RWPE1 (cell line): ENCODE measurements at places on chromosomes 1 and 21.

DNA sequence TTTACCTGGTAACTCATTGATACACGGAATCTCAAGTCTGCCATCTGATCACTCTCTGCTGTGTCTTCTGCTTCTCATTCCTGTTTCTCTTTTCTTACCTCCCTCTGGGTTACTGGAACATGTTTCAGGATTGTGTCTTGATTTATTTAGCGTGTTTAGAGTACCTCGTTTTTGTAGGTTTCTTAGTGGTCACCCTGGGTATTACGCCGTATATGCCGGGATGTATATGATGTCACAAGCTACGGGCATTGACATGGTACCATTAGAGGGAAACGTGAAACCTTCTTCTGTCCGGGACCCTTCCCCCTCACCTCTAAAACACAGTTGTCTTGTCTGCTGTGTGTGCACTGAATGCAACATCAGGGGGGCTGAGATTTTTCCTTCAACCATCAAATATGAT is 2.8 kb downstream of the ACTRT2 start:
- DNase-seq, result no peak

DNA sequence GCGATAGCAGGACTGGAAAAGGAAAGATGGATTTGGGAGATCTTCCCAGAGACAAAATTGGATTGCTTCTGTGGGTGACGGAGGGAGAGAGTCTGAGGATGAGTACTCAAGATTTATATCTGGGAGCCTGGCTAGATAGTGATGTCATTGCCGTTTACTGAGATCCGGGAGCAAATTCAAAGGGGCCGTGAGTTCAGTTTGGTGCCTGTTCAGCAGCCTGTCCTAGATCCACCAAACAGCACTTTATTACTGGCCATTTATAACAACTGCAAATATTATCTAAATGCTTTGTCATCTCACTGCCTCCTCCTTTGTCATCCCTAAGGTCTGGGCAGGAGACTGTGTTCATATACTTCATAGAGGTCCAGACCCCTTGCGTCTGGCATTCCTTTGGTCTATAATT is 29.2 kb downstream of the MAPKAPK2 start:
- DNase-seq, result no peak

DNA sequence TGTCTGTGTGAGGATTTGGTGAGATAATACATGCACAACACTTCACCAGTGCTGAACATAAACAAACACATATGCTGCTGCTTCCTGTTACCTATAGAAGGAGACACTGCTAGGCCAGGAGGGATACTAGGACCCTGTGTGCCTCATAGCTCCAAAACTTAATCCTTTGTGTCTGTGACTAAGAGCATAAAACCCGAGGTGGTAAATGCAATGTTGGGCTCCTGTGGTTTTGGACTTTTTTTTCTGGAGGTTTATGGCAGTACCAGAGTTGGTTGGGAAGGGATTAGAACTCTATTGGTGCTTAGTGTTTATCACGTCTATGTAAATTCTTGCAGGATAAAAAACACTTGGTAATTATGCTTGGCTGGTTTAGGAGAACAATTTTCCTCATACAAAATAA is 122.9 kb downstream of the NUF2 start:
- DNase-seq, result no peak

DNA sequence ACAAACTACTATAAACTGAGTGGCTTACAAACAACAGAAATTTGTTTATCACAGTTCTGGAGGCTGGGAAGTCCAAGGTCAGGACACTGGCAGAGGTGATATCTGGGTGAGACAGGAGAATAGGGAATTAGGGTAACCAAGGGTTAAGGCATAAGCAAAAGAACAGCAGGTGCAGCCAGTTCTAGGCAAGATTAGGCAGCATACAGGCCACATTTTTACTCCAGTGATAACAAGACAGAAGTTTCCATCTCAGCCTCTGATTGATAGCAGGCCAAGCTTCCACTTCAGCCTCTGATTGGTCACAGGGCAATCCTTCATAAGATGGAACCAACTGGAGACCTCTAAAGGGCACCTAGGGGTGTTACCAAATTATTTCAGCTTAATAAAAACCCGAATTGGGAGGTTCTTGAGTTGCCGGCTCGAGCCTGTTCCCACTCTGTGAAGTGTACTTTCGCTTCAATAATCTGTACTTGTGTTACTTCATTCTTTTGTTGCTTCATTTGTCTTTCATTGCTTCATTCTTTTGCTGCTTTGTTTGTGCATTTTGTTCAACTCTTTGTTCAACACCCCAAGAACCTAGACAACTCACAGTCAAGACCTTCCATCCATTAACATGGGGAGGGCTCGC is 185.6 kb downstream of the TOMM20 start:
- no peak for DNase-seq

GRCh38 chr1:64405833-64406232 is 64.1 kb upstream of the CACHD1 start:
- DNase-seq, result no peak

- no peak for DNase-seq
These were observed 126.6 kb downstream of the RUNX1 start for GRCh38 chr21:34922479-34922878.

DNA sequence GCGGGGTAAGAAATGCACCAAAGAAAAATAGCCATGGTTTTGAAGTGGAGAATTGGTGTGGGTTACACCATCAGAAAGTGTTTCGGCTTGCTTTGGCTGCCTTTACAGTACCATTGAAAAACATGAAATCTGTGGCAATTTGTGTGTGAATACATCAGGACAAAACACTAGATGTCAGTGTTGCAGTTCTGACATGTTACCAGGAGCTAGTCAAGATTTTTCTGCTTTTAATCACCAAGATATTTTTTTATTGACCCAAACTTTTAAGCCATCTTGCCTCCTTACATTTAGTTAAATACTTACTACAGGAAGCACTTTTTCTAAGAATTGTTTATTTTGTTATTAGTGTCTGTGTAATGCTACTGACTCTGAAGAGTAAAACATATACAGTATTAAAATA is 14.3 kb downstream of the RRP15 start:
- peak; percentile 20 for DNase-seq

DNA sequence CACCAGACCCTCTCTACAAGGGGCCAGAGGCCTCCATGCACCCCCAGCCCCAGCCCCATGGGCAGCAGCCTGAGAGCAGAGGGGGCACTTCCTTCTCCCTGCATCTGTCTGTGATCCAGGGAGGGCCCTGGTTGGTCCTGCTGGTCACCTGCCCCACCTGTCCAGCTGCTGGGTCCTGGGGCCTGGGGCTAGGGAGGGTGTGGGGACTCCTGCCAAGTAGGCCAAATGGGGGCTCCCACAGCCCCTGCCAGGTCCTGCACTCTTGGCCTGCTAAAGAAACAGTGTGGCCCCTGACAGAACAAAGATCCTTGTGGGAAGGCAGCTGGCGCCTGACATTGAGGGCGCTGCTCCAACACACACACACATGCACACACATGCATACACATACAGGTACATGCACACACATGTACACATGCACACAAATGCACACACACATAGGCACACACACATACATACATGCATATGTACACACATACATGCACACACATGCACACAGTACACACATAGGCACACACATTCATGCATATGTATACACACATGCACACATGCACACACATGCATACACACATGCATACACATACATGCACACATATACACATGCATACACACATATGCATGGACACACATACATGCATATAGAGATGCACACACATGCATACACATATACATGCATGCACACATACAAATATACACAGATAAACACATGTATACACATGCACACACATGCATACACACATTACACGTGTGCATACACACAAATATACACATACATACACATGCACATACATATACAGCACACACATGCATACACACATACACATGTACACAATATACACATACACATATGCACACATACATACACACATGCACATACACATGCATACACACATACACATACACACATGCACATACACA is 49.9 kb downstream of the TRPM2 start:
- DNase-seq, result no peak

DNA sequence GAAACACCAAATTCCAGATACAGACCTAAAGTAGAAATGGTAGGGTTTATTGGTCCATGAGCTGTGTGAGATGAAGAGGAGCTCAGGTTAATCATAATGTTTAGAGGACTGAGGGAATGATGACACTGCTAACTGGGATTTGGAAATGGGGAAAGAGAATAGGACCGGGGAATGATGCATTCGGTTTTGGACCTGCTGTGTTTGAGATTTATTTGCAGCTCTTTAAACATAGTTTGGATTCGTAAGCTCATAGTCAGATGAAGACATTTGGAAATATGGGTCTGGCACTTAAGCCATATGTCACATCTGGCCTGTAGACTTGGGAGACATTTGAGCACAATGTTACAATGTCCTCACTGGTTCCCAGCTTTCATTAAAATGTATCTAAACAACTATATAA is 127.9 kb upstream of the DUSP10 start:
- no peak for DNase-seq

GRCh38 chr1:151855933-151856332 is 2.4 kb upstream of the THEM5 start:
- DNase-seq, result no peak

- no peak for DNase-seq
These were observed 5.6 kb downstream of the CAMK2N1 start for GRCh38 chr1:20480243-20480944.

- no peak for DNase-seq
These were observed 3.4 kb downstream of the TRIM11 start for GRCh38 chr1:228403231-228403631.

- no peak for DNase-seq
These were observed 103.9 kb downstream of the ADGRL4 start for GRCh38 chr1:78902641-78903040.

- no peak for DNase-seq
These were observed 199.1 kb downstream of the USP25 start for GRCh38 chr21:15928686-15929425.

DNA sequence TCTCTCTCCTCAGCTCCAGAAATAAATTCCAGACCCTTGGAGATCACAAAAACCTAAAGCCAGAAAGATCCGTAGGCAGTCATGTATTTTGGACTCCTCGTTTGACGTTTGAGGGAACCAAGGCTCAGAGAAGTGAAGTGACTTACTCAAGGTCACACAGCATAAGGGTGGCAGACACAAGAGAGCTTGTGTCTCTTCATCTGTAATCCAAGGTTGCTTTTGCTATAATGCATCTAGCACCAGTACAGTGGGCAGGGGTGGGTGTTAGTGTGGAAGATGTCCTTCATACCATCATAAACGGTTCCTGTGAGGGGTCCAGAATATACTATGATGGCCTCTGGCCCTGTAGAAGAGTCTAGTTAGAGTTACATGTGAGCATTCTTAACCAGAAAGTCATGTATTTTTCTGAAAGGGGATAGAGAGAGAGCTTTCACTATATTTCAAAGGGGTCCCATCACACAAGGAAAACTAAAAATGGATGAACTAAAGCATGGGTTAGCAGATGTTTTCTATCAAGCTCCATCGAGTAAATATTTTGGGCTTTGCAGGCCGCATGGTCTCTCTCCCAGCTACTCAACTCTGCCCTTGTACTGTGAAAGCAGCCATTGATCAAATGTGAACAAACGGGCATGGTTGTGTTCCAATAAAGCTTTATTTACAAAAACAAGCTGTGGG is 144.9 kb downstream of the TOMM20 start:
- no peak for DNase-seq

DNA sequence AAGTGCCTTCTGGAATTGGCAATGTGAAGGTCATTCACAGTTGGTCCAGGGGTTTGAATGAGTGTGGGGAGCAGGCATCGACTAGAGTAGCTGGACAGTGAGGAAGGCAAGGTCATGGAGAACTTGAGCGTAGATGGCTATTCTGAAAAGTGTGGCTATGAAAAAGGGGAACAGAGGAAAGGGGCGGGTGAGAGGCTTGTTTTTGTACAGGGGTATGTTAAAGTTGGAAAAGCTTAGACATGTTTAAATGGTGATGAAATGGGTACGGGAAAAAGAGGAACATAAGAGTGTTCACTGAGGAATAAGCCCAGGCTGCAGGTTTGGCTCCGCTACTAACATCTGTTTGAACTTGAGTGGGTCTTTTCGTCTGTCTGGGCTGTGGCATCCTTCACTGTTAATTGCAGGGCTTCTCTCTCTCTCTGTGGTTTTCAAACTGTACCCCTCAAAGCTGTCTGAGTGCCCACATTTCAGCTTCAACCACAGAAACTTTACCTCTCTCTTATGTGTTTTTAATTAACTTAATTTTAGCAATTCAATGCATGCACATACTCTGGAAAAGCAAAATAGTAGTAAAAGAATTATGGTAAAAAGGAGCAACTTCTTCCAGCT is 70.8 kb upstream of the COA6 start:
- no peak for DNase-seq

DNA sequence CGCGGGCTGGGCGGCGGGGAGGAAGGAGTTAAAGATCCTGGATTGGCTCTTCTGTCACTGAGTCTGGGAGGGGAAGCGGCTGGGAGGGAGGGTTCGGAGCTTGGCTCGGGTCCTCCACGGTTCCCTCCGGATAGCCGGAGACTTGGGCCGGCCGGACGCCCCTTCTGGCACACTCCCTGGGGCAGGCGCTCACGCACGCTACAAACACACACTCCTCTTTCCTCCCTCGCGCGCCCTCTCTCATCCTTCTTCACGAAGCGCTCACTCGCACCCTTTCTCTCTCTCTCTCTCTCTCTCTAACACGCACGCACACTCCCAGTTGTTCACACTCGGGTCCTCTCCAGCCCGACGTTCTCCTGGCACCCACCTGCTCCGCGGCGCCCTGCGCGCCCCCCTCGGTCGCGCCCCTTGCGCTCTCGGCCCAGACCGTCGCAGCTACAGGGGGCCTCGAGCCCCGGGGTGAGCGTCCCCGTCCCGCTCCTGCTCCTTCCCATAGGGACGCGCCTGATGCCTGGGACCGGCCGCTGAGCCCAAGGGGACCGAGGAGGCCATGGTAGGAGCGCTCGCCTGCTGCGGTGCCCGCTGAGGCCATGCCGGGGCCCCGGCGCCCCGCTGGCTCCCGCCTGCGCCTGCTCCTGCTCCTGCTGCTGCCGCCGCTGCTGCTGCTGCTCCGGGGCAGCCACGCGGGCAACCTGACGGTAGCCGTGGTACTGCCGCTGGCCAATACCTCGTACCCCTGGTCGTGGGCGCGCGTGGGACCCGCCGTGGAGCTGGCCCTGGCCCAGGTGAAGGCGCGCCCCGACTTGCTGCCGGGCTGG is at the start of gene NPR1:
NPR1 (plus strand) TSS at position 170 of the 818 bp plus-strand sequence; CDS start at position 591, 421 bp downstream.
- DNase-seq, result no peak
